NCI-H187 treated with DMSO at 0.1 percent for 48 hours (cell line): ENCODE measurements at places on chromosomes 5 and 9.
A peak's percentile ranks its signal among the peaks of the same experiment; 100 is the strongest.

- peak; percentile 23 for DNase-seq
Measured at GRCh38 chr9:120387257-120388002, 192.5 kb downstream of the CDK5RAP2 start.

DNA sequence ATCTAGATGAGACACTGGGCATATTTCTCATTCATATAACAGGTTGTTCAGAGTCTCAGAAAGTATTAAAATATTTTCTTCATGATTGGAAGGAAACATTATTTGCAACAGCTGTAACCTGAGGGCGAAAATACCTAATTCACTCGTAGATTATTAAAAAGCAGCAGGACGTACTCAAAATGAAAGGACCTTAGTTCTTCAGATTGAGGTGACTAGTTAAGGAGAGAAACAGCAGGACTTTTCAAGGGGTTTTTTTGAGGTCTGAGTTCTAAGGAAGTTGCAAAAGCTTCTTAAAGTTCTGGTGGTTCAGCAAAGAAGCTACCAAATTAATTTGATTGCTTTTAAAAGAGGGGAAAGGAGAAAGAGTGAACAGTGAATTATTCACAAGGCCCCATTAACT lies 174.9 kb downstream of the TMEM161B start:
- DNase-seq, result no peak

- DNase-seq, result no peak
Measured at GRCh38 chr5:107634981-107635848, 35.5 kb downstream of the EFNA5 start.

DNA sequence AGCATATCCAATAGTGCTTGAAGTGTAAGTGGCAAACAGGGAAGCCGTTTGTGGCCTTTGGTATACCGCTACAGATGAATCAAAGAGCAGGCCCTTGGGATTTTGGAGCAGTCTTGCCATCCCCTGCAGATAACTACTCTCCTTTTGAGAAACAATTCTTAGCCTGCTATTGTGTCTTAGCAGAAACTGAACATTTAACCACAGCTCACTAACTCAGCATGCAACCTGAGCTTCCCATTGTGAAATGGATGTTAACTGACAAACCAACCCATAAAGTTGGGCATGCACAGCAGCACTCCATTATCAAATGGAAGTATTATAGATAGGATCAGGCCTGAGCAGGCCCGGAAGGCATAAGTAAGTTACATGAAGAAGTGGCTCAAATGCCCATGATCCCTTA lies 315.3 kb upstream of the PTGER4 start:
- DNase-seq, result no peak

- no peak for DNase-seq
Measured at GRCh38 chr9:132582276-132582785, at the start of gene BARHL1. BARHL1 (plus strand) TSS chr9:132582606; CDS start chr9:132582798, 192 bp downstream.

GRCh38 chr9:2157277-2158110 lies 142.3 kb downstream of the SMARCA2 start:
- no peak for DNase-seq

GRCh38 chr5:110702704-110703103 lies 23.8 kb downstream of the TMEM232 start:
- DNase-seq, result no peak

DNA sequence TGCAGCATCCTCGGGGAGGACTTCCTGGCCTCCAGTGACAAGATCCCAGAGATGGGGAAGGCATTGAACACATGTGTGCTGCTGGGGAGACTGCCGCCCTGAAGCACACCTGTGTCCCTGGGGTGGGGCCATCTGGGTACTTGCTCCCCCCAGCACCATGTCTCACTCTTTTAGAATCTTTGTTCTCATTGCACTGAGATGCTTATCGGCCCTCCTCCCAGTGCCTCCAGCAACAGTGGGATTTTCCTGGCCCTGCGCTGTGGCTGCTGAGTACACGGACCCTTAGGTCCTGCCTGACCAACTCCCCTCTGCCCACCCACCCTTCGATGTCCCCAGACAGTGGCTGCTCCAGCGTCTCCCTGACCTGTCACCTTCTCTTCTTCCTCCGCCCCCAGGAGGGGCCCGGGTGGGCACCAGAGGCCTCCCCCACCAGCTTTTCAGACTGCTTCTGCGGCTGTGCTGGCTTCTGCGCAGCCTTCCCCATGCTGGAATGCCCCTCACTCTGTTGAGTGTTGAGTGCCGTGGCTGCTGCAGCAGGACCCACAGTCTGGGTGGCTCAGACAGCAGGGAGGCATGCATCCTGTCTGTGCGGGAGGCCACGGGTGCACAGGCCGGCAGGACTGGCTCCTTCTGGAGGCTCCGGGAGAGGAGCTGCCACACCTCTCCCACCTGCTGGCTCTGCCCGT lies 145.9 kb upstream of the IRX2 start:
- DNase-seq, result no peak

DNA sequence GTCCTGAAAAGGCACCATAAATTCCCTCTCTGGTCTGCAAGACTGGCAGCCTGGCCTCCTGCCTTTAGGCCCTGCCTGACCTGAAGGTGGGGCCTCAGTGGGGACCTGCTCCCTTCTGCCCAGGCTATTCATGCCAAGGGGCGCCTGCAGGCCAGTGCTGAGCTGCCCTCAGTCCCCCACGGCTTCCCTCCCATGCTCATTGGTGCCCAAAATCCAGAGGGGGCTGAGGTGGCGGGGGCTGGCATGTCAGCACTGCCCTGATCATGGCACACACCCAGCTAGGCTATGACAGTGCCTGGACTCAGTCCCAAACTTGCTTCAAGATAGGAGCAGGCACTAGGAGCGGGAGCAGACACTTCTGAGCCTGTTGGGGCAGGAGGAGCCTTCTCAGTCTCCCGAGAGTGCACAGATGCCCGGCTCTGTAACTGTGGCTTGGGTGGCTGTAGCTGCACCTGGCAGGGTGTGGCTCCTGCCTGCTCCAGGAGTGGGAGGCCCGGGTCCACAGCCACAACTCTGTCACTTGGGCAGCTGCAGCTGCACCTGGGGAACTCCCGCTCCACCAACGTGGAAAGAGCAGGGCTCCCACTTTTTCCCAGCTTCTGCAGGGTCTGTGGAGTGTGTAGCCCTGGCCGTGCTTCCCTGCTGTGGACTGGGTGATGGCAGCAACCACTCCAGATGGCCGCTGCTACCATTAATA lies 49.0 kb downstream of the NDUFAF2 start:
- no peak for DNase-seq

GRCh38 chr5:132309679-132310078 lies 15.5 kb downstream of the SLC22A4 start:
- no peak for DNase-seq

DNA sequence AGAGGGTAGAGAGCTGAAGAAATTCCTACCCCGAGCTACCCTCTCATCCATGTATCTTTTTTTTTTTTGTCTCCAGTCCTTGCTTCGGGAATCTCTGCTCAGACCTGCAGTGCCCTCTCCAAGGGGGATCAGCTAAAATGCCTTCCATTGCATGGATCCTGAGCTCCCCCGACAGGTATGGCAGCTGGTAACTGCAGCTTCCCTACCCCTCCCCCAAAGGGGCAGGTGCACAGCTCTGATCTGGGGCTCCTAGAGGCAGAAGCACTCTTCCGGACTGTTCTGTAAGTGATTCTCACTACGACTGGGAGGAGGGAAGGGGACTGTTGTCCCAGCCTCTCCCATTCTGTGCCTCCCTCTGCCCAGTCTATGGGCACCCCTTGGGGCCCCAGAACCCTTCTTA lies 169.6 kb downstream of the MELK start:
- DNase-seq, result peak; percentile 52

DNA sequence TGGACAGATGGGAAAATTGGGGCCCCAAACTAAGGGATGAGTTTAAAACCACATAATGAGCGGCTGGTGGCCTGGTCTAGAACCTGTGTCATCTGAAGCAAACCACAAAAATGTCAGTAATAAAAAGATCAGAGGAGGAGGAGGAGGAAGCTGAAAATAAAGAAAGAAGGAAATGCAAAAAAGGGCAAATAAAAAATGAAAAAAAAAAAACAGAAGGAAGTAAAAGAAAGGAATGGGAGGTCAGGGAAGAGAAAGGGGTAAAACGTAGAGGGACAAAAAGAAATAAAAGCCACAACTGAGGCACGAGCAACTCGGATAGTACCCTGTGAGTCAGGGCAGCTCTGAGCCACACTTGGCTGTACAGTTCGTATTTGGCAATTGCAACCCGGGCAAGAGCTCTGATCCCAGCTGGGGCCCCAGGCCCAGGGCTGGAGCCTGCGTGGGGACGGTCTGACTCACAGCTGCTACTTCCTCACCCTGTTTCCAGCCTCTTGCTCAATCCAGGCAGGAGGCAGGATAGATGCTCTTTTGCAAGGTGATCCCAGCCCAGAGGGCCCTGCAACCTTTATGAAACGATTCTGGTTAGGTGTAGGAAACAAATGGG lies 137.9 kb upstream of the TRIM32 start:
- DNase-seq, result no peak

- DNase-seq, result no peak
Measured at GRCh38 chr5:115460472-115460871, 84.1 kb downstream of the FEM1C start.

DNA sequence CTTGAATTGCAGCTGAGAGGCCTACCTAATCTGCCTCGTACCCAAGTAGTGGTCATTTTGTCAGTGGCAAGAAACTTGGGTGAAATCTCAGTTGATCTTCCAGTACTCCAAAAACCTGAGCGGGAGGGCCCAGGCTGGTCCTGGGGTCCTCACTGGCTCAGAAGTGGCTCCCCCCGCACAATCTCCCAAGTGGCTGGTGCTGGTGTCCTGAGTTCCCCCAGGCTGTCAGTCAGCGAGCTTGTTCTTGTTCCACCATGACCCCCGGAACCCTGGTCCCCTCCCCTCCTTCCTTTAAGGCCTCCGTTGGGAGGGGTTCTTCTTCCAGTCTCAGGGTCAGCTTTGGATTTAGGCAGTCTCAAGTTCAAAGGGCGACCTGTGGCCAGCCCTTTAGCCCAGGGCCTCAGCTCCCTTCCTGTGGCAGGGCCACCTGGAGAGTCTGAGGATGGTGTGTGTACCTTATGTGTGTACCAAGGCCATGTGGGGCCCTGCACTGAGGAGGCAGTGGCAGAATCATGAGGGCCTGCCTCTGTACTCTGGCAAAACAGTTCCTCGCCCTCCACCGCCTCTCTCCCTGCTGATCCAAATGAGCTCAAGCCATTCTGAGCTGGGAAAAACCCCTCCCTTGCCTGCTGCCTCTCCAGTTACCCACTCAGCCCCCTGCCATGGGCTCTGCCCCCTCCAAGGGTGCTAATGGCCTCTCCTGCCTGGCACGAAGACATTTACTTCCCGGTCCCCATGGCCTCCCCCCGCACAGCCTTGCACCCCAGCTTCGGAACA lies 4.5 kb upstream of the DBN1 start:
- no peak for DNase-seq

DNA sequence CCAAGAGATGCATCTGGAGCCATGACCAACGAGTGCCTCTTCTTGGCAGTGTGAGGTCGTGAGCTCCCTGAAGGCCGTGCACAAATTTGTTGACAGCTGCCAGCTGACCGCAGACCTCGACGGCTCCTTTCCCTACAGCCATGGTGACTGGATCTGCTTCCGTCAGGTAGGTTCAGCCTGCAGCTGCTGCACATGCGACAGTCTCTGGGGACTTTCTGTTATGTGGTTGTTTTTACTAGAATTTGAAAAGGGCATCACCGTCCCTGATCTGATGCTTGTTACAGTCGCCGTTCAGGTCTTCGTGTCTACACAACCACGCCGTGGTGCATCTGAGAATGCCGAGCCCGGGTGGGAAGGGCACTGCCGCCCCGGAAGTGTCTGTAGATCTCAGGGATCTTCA lies 36.5 kb upstream of the LRRC14B start:
- no peak for DNase-seq

DNA sequence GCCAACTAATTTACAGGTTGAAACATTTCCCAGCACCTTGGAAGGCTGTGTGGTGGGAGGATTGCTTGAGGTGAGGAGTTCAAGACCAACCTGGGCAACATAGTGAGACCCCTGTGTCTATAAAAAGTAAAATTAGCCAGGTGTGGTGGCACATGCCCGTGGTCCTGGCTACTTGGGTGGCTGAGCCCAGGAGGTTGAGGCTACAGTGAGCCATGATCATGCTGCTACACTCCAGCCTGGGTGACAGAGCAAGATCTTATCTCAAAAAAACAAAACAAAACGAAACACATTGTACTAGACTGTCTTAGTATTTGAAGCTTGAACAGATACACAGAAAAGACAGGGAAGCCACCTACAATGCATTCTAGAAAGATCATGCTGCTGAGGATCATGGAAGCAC lies 2.8 kb upstream of the HSDL2 start:
- DNase-seq, result no peak

DNA sequence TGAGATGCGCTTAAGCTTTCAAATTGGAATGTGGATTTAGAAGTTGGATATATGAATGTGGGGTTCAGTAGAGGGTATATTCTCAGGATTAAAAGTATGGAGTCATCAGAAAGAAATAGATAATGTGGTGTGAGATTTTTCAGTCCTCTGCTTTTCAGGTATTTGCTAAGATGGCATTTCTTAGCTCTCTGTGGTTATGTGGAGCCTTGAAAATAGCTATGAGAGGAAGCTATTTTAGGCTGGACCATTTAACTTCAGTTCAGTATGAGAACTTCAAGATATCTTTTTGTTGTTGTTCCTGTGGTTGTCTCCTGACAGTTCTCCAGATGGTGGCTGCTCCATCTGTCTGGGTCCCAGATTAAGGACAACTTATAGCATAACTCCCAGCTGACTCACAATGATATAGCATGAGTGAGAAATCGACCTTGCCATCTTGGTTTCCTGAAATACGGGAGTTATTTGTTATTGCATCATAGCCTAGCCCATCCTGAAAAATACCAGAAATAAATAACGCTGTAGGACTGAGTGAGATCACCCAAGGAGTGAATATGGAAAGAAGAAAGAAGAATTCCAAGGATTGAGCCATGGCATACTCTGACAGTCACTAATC lies 461.5 kb downstream of the ANXA1 start:
- DNase-seq, result no peak

DNA sequence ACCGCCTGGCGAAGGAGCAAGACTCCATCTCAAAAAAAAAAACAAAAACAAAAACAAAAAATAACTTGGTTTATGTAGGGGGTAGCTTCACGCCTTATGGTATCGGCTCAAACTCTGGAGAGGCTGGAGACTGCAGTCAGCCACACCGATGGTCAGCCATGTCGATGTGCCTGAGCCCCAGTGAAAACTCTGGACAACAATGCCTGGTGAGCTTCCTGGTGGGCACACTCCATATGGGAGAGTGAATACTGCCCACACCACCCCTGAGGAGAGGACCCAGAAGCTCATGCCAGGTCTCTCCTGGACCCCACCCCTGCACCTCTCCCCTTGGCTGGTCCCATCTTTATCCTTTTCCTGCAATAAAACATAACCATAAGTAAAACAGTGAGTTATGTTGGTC lies 19.6 kb downstream of the IPPK start:
- no peak for DNase-seq

GRCh38 chr5:125205601-125206225 lies 459.3 kb upstream of the ZNF608 start:
- no peak for DNase-seq

DNA sequence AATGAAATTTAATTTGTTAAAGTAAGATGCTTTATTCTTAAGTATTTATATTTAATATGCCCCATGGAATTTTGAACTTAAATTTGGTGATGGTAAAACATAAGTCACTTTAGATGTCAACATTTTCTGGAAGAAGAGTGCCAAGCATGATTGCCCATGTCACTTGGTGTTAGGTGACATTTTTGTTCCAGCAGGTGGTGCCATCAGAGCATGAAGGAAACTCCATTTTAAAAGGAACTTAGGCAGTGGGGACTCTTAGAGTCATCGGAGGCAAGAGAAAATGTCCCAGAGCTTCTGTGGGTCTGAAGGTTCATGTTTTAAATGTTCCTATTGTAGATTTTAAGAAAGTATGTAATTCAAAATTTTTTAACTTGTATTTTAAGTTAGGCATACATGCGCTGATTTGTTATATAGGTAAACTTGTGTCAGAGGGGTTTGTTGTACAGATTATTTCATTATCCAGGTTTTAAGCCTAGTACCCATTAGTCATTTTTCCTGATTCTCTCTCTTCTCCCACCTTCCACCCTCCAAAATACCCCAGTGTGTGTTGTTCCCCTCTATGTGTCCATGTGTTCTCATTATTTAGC lies 789.3 kb downstream of the SEMA5A start:
- DNase-seq, result peak; percentile 12
